ENCODE measurements at places on chromosomes 4 and X.

DNA sequence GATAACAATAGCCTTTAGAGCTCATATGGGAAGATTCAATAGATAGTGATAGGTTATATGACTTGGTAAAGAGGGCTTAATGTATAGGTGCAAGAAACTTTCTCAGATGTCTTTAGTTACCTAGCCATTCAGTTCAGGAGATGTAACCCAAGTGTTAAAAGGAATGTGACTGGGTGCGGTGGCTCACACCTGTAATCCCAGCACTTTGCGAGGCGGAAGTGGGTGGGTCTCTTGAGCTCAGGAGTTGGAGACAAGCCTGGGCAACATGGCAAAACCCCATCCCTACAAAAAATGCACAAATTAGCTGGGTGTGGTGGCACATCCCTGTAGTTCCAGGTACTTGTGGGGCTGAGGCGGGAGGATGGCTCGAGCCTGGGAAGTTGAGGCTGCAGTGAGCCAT is 7.9 kb downstream of the TET2 start:
- no peak for DNase-seq

DNA sequence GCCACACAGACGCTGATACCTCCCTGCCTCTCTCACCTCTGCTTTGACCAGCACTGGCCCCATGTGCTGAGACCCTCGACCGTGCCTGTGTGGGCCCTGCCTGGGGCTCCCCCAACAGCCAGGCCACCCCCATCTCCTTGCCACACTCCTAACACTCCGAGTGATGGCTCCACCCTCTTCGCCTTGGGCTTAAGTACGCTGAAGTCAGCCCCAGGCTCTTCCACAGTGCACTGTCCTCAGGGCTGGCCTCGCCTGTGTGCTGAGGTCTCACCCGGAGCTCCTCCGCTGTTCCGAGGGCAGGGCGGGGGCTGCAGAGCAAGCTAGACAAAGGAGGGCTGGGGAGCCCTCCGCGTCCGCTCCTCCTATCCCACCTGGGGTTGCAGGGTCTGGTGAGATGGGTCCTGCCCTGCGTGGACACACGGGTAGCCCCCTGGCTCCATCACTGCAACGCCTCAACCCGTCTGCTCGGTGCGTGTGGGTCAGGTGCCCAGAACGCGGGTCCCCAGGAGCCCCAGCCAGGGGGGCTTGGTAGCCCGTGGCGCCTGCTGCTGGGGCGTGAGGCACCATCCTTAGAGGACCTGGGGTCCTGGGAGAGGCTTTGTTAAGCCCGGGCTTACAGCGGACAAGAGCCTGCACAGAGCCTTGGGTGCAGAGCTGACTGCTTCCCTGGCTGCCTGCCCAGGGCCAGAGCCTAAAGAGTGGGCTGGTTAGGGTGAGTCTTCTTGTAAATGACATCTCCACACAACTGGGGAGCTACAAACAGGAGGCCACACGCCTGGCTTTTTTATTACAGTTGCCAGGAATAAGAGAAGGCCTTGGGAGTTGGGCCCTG is 42.6 kb upstream of the NKX1-1 start:
- no peak for DNase-seq

DNA sequence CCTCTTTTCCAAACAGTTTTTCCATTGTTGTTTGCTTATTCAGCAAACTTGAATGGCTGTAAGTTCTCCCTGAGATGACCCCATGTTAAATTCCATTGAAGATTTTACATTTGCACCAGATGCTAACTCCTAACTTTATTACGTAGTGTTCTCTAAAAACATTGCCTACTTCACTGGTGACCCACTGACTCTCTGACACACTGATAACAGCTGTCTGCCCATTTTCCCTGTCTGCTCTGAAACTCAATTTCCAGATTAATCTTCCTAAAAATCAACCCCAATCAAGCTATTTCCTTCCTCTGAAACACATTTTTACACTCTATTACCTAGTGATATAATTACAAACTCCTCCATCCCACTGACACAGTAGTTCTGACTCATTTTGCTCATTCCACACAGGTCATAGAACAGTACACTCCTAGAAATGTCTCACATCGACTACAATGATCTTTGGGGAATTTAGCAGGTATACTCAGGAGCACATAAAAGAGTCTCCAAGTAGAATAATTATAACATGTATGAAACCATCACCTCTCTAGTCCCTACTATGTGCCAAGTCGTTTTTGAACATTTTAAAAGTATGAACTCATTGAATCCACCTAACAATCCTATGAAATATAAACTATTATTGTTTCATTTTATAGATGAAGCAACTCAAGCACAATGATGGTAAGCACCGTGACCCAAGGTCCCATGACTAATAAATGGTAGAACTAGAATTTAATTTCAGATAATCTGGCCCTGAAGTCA is 210.9 kb downstream of the SLIT2 start:
- DNase-seq = no peak

DNA sequence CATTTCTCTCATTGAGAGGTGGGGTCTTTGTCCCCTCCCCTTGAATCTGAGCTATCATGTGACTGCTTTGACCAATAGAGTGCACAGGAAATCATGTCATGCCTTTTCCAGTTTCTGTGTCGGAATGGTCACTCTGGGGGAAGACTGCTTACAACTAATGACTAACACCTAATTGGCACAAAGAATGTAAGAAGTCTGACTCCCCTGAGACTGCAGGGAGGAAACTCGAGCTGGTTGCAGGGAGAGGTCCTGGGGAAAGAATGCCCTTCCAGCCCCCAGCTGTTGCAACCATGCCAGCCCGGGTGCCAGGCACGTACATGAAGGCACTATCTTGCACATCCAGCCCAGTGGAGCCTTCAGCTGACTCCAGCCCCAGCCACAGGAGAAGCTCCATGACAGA is 254.2 kb downstream of the DHX15 start:
- DNase-seq = no peak

GRCh38 chrX:2513121-2513664 is 12.4 kb upstream of the DHRSX start:
- DNase-seq = no peak

GRCh38 chrX:51158231-51158630 is 174.4 kb upstream of the NUDT10 start:
- no peak for DNase-seq

GRCh38 chr4:71559957-71560571 is 221.2 kb downstream of the SLC4A4 start:
- no peak for DNase-seq
